Nasal cavity respiratory epithelium epithelial cell of viscerocranial mucosa (primary cell): ENCODE measurements at places on chromosomes 12 and 14. TPM values are rescaled to one million over a fixed set of nuclear protein-coding genes. Genes with fewer than 3 reads are reported as not detected.

Gene CCDC38
- under 0.01 TPM in 1 of 2 replicates, not detected in the other for total RNA-seq

Gene PZP
- total RNA-seq = not detected in 2 replicates

Gene P2RX2
- total RNA-seq = not detected in 2 replicates

Gene RASSF8
- total RNA-seq = 22.2 and 45.9 TPM in 2 replicates

Gene RPGRIP1
- total RNA-seq = not detected in 2 replicates

Gene TMTC1
- 7.9 and 38.8 TPM in 2 replicates for total RNA-seq
